Epithelial cell of proximal tubule (primary cell): ENCODE measurements at places on chromosomes 3 and 15.

DNA sequence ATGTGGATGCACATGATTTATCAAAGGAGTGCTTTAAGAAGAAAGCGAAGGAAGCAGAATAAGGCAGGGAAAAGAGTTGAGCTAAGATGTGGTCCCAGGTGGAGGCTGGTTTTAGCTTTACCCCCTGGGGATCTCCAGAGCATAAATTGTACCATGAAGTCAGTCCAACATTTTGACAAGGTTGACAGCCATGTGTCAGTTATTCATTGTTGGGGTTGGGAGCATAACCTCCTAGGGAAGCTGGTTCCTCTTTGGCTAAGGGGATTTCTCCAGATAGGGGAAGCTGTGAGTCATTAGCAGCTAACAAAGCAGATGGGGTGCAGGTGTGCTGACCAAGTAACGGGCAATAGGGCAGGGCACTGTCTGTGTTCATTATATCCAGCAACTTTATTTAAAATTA is 123.7 kb upstream of the IGSF10 start:
- DNase-seq = no peak

- DNase-seq = no peak
These were observed 8.7 kb upstream of the CGNL1 start for GRCh38 chr15:57367556-57367955.

- DNase-seq = no peak
These were observed 25.2 kb downstream of the WNT5A start for GRCh38 chr3:55461896-55462295.

DNA sequence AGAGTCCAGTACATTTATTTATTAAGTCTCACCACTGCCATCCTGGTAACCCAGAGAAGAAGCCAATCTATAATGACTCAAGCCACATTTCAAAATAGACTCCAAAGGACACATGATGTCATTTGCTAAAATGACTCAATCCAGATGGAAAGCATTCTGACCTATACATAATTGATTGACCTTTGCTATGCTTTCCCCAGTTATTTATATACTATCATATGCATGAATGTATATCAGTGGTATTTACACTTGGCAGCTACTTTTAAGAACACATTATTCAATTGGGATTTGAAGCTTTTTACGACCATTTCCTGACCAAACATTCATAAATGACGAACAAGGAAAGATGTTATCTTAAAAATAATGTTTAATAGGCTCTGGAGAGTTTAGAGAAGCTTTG is 297.2 kb downstream of the FHIT start:
- no peak for DNase-seq

DNA sequence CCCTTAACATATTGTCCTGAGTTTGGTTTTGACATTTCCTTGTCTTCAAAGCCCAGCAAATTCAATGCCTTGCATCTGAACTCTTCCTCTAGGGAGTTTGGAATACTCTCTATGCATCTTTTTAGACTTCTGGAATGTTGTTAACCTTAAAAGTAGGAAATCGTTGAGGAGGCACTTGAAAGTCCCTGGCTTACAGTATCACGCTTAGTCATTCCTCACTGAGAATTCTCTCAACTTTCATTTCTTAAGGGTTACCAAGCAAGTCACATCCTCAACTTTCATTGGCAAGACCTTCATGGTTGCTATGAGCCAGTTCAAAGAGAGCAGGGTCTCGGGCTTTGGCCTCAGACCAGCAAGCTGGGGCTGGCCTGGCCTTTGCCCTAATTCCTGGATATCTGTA is 89.9 kb downstream of the ASB7 start:
- no peak for DNase-seq

DNA sequence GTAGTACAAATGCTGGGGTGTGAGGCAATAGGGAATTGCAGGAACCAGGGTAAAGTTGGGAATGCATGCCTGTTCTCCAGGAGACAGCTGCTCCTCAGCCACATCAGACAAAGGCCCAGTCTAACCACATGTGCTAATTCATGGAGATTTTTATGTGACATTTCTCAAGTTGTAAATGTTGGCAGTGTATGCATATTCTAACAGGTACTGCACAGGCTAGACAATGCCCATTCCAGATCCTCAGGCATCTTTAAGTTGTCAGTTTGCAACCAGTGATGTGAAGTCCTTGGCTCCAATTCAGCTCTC is 84.9 kb downstream of the EEFSEC start:
- no peak for DNase-seq

- no peak for DNase-seq
These were observed 219.3 kb upstream of the NR2E3 start for GRCh38 chr15:71591057-71591456.

GRCh38 chr15:101641894-101642293 is 10.3 kb downstream of the TM2D3 start:
- DNase-seq = no peak

GRCh38 chr3:187228740-187229139 is 31.5 kb downstream of the RTP1 start:
- no peak for DNase-seq

DNA sequence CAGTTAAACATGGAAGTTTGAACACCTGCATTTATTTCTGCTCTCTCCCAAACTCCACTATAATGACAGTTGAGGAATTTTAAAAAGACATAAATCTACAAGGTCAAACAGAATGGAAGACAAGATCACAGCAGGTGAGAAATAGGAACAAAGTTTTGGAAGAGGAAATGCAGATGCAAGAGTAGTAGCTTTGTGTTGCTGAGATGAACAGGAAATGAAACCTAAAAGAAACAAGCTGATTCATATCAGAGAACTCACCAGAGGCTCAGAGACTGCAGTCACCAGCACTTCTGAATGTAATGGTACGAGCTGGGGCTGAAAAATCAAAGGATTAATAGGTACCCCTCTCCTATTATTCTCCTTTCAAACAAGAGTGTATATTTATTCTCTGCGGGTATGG is 459.9 kb downstream of the RAP2B start:
- no peak for DNase-seq

GRCh38 chr3:9508781-9509180 is 44.8 kb downstream of the LHFPL4 start:
- DNase-seq = no peak

GRCh38 chr3:182737825-182738224 is 55.5 kb upstream of the ATP11B start:
- DNase-seq = no peak

- DNase-seq = no peak
These were observed 419.3 kb downstream of the TUSC7 start for GRCh38 chr3:117128872-117129271.

DNA sequence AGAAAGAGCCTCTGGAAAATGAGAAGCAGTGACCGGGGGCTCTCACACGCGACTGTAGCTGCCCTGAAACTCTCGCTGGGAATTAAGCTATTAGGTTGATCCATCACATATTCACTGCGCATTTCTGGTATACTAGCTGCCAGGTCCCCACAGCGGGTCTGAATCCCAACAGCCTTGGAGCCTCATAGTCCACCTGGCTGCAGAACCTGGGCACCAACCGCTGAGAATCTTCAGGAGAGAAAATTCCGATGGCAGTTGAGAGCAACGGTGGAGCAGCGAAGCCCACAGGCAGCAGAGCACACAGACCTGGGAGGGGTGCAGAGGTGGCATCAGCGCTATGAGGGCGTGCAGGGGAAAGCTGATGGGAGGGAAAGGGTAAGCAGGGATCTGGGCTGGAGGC is 75.1 kb downstream of the FAM174B start:
- no peak for DNase-seq

DNA sequence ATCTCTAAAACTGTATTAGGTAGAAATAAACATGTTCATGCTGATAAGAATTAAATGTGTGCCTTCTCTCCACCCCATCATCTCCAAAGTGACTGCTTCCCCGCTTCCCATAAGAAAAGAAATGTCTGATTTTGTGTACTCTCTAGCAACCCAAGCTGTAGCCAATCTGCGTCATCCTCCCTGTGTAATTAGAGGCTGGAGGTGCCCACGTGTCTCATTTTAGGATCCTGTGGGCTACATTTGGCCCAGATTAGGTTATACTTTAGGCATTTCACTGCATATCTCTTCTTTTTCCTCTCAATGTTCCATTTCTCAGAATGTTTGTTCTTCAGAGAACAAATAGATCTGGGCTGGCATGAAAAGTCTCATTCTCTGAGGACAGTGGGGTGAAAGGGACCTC is 19.3 kb upstream of the ZNF148 start:
- no peak for DNase-seq
